ENCODE measurements at places on chromosomes 6 and 20.

DNA sequence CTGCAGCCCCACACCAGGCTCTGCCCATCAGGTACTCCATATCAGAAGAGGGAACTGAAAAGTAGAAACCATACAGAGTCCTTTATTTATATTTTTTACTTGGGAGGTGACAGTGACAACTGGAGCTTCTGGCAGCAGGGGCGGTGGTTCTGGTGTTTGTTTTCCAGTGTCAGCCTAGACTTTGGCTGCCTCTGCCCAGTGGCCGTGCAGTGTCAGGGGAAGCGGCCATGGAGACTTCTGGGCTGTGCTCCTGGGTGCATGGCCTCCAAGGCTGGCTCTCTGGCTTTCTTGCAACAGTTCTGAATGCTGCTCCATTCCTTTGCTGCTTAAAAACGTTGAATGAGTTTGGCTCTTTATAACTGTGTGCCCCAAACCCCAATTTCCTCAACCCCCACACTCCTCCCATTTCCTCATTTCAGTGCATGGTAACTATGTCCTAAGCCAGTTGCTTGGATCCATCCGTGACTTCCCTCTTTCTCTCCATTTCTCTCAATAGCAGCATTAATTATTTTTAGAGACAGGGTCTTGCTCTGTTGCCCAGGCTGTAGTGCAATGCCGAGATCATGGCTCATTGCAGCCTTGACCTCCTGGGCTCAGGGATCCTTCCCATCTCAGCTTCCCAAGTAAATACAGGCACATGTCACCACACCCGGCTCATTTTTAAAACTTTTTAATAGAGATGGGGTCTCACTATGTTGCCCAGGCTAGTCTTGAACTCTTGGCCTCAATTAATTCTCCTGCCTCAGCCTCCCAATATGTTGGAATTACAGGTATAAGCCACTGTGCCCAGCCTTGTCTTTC, 141.1 kb upstream of the SGK1 start:
- DNase-seq: no peak

- DNase-seq: no peak
These were observed 93.7 kb upstream of the PROKR2 start for GRCh38 chr20:5410470-5410869.

DNA sequence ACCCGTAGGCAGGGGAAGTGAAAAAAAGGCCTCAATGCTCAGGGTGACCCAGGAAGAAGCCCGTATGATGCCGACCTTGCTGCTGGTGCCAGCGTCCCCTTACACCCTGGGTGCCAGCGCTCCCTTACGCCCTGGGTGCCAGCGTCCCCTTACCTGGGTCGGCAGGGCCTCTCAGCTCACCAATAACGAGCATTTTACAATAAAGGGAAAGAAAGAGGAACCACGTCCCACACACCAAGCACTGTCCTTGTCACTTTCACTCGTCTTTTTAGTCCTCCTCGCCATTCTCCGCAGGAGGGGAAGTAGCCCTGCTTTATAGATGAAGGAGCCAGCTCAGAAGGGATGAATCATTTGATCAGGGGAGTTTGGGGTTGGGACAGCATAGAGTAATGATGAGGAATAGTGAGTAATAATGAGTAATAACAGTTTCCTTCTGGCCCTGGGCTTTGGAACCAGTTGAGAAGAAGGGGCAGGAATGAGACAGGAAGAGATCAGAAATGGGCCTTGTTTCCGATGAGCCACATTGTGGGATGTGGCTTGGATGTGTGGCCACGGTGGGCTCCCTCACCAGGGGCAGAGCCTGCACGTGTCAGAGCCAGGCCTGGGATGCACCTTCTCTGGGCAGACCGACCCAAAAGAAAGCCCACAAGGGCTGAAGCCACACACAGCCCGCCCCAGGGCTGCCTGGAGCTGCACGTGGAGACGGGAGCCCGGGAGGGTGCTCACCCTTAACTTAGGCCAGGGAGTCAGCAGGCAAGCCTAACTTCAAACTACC, 75.7 kb downstream of the SYNJ2 start:
- peak; percentile 86 for DNase-seq

DNA sequence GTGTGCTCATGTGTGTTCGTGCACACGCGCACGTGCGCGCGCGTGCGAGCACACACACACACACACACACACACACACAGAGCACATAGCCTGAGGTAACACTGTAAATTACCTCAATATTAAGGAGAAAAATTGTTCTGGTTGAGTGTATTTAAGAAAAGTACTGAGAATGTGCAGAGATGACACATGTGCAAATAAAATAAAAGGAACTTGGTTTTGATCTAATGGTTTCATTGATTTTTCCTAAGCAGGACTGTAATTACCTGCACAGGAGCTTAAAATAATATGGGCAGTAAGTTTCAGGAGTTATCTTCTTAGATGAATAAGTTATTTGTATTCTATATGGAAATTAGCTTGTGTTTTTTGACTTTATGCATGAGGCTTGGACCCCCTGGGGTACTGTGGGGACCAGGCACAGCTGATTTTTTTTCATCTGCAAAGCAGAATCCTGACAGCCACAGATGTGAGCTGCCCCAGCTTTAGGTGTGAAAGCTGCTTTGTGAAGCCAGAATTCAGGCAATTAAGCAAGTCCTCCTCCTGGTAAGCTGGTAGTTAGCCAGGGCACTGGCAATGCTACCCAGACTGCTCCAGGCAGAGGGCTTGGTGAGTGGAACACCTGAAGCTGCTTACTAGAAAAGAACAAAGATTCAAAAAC, 1040.6 kb upstream of the CITED2 start:
- no peak for DNase-seq

Measured in SIG-M5 (cell line).